ENCODE measurements at places on chromosomes 11 and 22.

DNA sequence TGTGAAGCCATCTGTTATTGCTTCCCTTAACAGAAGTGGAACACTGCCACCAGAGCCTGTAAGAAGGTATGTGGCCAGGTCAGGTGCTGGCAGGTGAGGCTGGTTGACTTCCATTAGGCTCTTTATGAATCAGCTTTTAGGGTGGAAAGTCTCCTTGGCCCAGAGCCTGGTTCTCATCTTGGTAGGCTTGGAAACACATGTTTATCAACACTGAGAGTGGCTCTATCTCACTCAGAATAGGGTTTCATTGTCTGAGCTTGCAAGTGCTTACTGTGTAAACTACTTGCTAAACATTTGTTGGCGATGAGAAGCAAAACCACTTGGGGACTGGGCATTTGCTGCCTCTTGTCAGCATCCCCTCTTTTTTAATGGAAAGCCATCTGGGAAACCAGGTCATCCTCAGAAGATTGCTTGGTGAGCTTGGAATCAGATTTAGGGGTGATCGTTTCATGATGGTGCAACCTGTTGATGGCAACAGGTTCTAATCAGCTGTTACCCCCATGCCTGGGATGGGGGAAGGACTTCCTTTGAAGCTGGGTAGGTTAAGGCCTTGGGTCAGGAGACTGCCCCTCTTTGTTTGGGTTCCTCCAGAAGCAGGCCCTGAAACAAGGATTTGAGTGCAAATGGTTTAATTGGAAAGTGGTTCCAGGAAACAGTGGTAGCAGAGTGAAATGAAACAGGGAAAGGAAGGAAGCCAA is 75.0 kb upstream of the AMPD3 start:
- DNase-seq: no peak

DNA sequence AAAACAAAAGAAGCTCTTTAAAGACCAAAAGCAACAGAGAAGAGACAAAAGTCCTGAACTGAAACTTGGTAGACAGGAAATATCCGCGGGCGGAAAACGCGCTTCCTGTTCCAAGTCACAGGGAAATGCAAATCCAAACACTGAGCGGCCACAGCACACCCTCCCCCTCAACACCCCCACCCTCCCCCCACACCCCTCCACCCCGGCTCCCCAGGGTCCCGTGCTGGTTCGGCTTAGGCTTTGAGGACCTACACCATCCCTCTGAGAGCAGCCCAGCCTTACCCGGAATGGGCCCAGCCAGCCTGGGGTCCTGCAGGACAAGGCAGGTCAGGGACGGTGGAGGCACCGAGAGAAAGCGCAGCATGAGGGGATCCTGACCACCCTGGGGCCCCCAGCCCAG is 160.4 kb downstream of the BRD1 start:
- DNase-seq: no peak

GRCh38 chr11:10581481-10582019 is 13.1 kb upstream of the LYVE1 start:
- no peak for DNase-seq

- no peak for DNase-seq
These were observed 16.5 kb downstream of the SCYL1 start for GRCh38 chr11:65541093-65541982.

GRCh38 chr11:65528819-65529350 is 4.0 kb downstream of the SCYL1 start:
- DNase-seq: no peak

GRCh38 chr11:124897674-124898262 is at the start of gene ROBO4:
TSS of gene ROBO4 (minus strand) at chr11:124897865. CDS start at chr11:124897795, 70 bp downstream.
- no peak for DNase-seq

DNA sequence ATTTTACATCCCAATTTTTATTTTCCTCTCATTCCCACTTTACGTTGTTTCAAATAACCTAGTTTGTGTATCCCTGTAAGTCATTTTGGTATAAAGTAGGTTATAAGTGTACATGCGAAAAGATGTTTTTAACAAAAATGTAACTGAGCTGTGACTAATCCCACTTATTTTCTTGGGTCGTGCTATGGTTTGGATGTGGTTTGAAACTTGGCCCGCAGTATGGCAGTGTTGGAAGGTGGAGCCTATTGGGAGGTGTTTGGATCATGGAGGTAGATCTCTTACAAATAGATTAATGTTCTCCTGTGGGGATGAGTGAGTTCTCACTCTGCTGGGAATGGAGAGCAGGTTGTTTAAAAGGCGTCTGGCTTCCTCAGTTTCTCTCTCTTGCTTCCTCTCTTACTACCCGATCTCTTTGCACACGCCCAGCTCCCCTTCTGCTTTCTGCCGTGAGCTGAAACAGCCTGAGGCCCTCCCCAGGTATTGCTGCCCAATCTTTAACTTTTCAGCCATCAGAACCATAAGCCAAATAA is 7.2 kb downstream of the RPL27A start:
- no peak for DNase-seq

DNA sequence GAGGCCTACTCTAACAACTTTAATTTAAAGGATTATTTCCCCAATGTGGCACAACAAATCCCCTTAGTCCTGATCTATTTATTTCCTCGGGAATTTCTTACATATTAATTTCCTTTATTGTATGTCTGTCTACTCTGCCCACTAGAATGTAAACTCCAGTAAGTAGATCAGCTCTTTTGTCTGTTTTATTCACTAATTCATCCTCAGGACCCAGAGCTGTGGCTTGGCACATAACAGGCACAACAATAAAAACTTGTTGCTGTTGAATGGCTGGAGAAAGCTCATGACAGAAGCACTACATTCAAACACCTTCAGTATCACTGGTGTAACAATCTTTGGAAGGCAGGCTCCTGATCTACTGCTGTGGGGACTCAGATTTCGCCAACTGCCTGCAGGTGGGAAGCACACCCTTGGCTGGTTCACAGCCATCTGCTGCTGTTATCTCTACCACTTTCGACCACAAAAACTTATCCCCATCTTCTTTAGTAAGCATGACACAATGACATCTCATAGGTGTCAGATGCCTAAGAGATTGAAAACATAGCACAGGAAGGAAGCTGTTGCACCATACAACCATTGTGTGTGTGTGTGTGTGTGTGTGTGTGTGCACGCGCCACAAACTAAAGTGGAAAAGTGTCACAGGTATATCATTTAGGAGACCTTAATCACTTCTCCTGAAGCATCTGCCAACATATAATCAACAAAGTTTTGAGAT is 11.9 kb downstream of the HIRA start:
- DNase-seq: no peak

- DNase-seq: no peak
These were observed 44.7 kb upstream of the MTMR2 start for GRCh38 chr11:95968585-95968984.

DNA sequence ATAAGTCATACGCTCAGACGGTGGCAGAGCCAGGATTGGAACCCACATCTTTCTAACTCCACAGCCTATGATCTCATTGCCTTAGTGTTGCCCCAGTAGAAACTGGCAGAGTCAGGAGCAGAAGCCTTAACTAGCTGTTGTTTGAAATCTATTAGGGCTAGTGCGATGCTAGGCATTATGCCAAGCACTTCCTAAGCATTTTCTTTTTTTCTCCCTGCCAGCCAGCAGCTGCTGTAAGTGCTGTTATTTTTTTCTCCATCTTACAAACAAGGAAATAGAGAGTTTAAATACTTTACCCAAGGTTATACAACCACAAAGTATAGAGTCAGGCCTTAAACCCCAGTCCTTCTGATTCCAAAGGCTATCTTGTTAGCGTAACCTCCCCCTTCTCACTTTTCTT is 161.0 kb upstream of the SORL1-AS1 start:
- DNase-seq: no peak

DNA sequence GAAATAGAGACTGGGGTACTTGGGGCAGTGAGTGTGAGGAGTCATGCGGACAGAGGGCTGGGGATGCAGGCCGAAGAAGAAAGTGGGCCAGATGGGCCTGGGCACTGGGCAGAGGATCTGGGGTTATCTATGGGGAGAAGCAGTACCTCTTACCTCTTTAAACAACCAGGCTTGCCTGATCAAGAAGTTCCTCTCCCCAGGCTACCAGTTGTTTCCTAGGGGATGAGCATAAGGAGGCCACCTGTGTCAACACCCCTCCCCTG is 98.4 kb upstream of the PITPNB start:
- DNase-seq: no peak

- DNase-seq: no peak
These were observed 505 bp downstream of the NUDT22 start for GRCh38 chr11:64226507-64227051.

DNA sequence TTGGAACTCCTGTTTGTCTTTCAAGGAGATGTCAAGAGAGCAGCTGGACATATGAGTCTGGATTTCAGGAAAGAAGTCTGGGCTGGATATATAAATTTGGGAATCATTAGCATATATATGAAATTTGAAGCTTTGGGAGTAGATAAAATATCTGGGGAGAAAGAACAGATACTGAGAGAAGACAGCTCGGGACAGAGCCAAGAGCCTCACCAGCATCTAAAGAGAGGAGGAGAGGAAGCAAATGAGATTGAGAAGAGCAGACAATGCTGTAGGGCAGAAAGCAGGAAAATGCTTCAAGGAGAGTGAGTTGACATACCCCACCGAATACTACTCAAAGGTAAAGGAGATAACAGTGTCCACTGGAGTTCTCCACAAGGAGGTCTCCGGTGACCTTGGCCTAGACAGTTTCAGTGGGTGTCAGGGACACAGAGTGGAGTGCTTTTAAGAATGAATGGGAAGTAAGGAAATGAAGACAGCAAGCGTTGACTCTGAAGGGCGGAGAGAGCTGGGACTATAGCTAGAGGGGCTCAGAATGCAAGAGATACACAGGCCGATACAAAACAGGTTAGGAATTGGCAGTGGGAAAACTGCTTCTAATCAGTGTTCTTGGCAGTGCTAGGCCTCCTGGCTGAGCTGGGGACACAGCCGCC is 862 bp downstream of the APBB1 start:
- DNase-seq: no peak
